ENCODE measurements at places on chromosomes 5 and 9.

- no peak for DNase-seq
Observed at GRCh38 chr9:100689635-100690034, 111.8 kb downstream of the CAVIN4 start.

- no peak for DNase-seq
Observed at GRCh38 chr9:84835745-84836144, 166.2 kb downstream of the NTRK2 start.

DNA sequence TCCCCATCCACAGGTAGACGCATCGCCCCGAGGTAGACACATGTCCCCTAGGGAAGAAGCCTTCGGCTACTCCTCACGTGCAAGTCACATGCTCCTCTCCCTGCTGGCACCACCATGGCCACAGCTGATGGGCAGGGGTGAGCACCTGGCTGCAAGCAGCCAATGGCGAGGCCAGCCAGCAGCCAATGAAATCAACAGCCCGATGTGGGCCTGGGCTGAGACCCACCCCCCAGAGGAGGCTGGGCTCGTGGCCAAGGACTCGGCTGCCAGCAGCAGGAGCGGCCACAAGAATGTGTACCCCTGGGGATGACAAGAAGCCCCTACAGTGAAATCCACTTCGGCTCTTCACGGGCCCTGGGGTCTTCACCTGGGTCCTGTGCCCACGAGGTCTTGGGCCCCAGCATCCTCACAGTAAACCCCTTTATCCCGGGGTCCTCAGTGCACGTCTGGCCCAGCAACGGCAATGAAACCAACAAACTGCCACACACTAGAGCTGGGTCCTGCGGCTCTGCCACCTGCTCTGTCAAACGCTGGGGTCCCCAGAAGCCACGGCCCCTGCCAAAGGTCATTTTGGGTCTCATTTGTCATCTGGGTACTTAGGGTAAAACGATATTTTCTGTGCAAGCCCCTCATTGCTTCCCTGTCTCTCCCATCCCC lies 22.1 kb upstream of the PTGES start:
- DNase-seq = no peak

GRCh38 chr5:112434641-112435040 lies 15.6 kb upstream of the EPB41L4A start:
- DNase-seq = no peak

DNA sequence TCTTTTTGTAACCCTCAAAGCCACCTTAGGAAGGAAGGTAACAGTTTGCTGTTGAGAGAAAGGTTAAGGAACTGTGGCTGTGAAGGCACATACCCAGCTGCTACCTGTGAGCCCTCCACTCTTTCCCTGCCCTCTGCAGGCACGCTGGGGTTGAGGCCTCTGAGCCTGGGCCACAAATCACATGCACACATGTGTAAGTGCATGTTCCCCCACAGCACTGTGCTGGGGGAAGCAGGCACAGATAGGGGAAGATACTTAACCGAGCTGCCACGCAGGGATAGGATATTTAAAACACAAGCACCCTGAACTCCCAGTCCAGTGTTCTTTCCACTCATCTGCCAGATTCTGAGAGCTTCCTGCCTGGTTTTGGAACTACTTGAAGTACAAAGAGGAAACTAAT lies 18.1 kb downstream of the LARP1 start:
- no peak for DNase-seq

GRCh38 chr5:132962429-132963021 lies 909 bp downstream of the AFF4 start:
- peak; percentile 69 for DNase-seq

- DNase-seq = no peak
Observed at GRCh38 chr9:36832164-36832795, 201.8 kb downstream of the PAX5 start.

Data from renal cortical epithelial cell (primary cell).